Stimulated activated CD4-positive, alpha-beta T cell treated with anti-CD3 and anti-CD28 coated beads, Interleukin-15, amount 100 ng/mL, for 48 hours (primary cell): ENCODE measurements at places on chromosomes 11 and 22.

DNA sequence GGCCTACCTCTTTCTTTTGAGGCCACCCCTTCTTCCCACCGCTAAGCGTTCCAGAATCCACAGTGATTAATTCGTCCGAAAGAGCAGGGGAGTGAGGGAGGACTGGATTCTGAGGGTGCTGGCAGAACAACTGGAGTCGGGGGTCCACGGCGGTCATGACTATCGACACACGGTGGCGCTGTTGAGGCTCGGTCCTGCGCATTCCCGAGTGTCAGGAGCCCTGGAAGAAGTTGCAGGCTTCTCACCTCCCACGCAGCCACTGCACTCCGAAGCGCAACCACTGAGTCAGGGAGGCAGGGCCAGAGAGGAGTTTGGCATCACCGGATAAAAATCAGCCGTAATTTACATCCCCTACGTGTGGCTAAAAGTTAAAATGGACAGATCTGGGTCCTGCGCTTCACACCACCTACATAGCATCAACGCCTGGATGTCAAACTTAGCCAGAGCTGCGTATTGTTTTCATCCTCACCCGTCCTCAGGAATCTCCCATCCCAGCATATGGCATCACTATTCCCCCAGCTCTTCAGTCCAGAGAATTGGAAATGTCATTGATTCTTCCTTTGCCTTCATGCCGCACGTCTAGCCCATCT is 10.7 kb upstream of the CTSF start:
- peak; percentile 67 for DNase-seq

GRCh38 chr22:22856885-22857606 is 30.6 kb upstream of the IGLL5 start:
- DNase-seq, result no peak

DNA sequence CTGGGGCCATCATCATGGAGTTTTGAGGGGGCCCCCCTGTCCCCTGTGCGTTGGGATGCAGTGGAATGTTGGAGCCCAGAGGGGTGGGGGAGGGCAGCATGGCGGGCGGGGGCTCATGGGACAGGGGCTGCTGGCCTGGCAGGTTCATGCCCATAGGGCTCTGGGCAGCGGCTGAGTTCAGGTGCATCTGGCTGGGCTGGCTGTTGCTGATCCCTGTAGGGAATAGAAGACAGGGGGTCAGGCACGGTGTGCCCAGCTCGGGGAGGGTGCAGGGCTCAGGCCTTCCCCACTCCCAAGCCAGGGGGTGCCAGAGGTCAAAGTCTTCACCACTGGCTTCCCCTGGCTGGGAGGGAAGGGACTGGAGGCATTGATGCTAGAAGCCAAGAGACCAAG is 15.6 kb downstream of the CXCR5 start:
- no peak for DNase-seq

- no peak for DNase-seq
Measured at GRCh38 chr11:71355281-71355680, 92.9 kb downstream of the DHCR7 start.

- no peak for DNase-seq
Measured at GRCh38 chr11:106398502-106399075, 321.1 kb downstream of the AASDHPPT start.

GRCh38 chr11:107044503-107044902 is 26.2 kb upstream of the GUCY1A2 start:
- DNase-seq, result no peak

DNA sequence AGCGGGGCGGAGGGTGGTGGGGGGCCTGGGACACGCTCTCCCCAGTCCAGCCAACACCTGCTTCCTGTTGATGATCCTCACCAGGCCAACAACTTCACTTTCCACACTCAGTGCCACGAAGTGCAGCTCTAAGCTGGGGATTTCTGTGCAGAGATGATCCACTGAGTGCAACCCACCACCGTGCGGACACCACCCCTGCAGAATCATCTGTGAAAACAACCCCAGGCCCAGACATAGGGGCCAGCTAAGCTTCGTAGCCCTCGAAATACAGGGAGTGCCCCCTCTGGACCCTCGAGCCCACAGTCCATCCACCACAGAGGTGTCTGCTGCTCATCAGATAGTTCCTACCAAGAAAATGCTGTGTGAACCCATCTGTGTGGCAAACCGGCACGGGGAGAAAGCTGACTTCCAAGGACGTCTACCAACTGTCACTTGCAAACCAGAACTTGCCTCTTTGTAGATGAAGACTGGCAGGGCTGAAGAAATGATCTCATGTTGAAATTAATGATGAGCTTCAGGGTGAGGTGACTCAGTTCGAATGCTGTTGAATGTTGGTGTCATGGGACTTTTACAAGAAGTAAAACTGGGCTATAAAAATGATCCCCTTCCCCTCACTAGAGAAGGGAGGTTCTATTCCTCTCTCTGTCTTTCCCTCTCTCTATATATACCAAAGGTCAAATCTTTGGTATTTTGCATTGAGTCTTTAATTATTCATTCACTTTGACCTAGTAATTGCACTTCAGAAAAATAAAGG is 73.4 kb downstream of the MYEOV start:
- DNase-seq, result no peak

DNA sequence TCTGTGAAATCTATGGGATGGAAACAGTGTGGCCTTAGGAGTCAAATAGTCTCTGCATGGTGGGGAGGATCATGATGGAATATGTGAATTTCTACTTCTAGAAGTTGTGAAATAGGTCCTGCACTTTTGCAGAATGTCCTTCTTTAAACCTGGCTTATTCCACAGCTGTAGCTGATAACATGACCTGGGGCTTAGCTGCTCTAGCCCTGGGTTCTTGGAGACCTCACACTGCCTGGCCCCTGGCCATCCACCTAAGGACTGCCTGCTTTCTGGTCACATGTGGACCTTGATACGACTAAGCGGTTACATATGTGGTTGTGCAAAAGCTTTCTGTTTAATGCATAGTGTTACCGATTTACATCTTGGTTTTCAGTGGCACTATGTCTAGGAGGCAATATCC is 88.2 kb downstream of the SWAP70 start:
- no peak for DNase-seq

DNA sequence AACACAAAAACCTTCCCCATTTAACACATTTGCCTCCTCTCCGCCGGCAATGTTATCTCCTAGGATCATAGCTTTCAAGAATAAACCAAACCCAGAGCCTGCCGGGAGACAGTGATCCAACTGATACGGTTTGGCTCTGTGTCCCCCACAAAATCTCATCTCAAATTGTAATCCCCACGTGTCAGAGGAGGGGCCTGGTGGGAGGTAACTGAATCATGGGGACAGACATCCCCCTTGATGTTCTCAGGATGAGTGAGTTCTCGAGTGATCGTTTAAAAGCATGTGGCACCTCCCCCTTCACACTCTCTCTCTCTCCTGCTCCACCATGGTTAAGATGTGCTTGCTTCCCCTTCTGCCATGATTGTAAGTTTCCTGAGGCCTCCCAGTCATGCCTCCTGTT is 33.3 kb downstream of the RBFOX2 start:
- no peak for DNase-seq

DNA sequence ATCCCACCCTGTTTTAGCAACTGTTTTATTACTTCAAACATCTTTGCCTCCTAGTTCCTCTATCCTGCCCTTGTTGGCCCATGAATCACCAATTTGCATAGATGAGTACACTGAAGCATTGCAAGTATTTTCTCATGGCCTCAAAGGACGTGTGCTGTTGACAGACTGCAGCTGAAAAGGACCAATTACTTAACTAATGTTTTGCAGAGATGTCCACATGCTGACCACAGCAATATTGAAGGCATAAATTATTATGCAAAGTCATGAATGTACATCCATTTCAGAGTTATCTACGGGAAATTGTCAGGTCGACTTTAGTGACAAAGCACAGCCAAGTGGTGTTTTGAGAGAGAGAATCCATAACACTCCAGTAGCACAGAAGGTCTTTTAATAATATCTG is 64.8 kb downstream of the CADM1 start:
- no peak for DNase-seq

DNA sequence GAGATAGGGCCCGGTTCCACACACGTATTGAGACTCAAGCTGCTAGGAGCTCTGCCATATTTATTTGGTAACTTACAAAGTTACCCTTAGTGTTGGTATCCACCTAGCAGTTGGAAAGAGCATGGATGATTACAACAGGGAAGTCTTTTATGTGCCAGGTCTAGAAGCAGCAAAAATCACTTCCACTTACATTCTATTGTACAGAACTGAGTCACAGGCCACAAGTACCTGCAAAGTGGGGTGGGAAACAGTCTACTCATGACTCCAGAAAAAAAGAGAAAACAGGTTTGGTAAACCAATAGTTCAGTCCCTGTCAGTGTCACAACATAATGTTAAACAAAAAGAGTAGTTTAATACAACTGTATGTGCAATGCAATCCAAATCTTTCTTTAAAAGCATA is 279.6 kb upstream of the PITPNB start:
- DNase-seq, result no peak

DNA sequence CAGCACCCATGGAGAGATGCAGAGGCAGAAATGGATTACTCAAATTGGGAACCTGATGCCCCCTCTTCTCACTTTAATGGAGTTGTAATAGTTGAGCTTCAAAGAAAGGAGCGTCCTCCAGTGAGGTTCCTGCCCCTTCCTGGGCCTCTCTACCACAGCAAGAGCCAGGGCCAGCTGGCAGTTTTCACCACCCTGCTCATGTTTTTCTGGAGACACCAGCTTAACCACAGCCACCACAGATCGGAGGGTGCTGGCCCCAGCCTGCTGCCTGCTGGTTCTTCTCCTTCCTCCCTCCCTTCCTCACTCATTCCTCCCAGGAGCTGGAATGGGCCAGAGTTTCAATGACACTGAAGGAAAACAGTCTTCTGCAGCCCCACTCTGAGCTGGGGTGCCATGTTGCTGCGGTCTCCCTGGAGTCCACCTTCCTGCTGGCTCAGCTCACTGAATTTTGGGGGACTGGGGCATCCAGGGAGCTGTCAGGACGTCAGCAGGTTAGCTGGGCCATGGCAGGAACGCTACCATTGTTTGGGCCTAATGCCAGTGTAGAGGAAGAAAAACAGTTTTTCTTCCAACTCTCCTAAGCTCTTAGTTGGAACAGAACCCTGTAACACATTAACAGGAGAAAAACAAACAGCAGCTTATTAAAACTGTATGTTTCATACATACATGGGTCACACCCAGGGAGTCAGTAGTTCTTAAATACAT is 57.7 kb downstream of the TRAF6 start:
- no peak for DNase-seq

- no peak for DNase-seq
Measured at GRCh38 chr11:36257351-36257750, 31.9 kb downstream of the COMMD9 start.

DNA sequence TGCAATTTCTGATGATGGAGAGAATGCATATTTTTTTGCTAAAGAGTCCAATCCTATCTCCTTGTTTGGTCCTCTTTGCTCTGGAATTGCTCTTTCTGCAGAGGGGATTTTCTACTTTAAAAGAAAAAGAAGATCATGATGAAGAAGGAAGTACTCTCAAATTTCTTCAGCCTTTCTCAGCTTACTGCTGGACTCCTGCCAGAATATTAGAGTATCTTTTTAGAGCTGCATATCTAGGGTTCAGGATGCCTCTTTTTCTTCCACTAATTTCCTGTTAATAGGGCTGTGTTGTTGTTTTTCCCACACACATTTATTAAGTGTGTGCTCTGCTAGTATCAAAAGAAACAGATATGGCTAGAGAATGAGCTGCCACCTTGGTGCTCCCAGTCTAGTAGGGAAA is 18.2 kb downstream of the UBASH3B start:
- DNase-seq, result no peak

DNA sequence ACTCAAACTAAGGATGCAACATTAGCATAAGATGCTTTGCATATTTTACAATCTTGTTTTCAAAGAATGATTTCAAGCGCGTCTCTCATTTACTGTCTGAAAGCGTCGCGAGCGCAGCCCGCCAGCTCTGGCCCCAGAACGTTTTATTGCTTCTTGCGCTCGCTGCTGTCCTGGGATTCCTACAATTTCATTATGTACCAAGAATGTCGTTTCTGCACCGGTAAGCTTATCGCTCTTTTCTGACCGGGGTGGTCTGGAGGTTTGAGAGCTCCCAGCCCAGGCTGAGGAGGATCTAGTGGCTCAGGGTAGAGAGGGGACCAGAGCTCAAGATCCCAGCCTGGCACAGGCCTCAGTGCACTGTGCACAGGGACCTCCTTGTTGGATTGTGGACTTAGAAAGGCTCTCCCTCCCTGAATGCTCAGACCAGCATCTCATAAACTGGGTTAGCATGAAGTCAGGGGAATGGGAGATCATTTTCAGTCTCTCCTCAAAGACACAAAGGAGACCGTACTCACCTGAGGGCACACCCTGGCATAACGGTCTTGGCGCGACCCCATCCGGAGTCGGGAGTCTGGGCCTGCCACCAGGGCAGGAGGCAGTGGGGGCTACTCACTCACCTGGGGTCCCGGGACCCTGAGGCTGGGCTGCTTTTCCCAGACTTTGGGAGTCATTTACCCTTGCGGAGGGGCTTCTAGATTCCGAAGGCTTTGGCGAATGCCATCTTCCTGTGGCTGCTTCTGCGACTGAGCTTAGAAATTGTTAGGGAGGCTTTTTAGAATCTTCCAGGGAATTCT is 817.4 kb downstream of the BRD1 start:
- no peak for DNase-seq

GRCh38 chr11:50178737-50179136 is 146.1 kb downstream of the OR4C45 start:
- DNase-seq, result no peak

DNA sequence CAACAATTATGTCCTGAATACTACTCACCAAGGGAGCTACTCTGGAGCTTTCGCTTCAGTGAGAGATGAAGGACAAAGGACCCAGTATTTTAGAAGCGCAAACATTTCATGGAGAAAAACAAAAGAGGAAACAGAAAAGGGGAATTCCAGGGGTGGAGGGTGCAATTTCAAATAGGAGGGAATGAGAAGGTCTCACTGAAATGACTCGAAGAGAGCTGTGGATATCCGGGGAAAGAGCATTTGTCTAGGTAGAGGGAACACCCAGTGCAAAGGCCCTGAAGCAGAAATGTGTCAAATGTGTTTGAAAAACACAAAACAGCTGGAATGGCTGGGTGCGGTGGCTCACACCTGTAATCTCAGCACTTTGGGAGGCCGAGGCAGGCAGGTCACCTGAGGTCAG is 2.4 kb downstream of the RPS19BP1 start:
- DNase-seq, result no peak

DNA sequence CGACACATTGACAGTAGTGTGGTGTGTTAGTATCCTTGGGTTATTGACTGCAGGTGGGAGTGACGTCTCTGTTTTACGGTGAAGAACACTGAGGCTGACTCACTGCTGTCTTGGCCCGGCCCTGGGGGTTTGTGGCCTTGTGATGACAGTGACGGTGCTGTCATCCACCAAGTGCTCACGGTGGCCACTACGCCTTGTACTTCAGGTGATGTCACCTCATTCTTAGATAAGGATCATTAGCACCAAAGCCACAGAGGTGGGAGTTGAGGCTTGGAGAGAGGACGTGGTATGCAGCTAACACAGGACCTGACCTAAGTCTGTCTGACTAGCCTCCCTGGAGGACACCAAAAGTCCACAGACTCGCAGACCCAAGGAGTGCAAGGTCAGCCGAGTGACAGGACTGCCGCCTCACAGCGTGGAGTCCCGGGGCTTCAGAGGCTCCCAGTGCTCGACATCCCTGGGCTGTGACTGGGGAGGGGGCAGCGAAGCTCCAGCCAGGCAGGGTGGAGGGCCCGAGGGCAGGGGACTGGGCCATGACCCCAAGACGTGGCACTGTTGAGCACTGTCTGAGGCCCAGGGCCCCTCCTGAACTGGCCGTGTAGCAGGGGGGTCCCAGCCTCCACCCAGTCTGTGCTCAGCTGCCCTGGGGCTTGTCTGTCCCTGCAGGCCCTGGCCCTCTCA is 56.5 kb downstream of the NAT10 start:
- DNase-seq, result peak; percentile 26

GRCh38 chr11:122633219-122633829 is 22.2 kb upstream of the UBASH3B start:
- DNase-seq, result no peak

GRCh38 chr11:68673306-68673945 is 10.9 kb upstream of the GAL start:
- DNase-seq, result no peak
